ENCODE measurements at places on chromosomes 1 and 21. TPM values are rescaled to one million over a fixed set of nuclear protein-coding genes. Genes with fewer than 3 reads are reported as not detected.

- no peak for DNase-seq
Observed at GRCh38 chr1:200894712-200895442, at the start of gene INAVA. Gene INAVA, plus strand, starts transcription at chr1:200894900. Its CDS starts 3,501 bp downstream, at chr1:200898401.

CFHR2 gene
- total RNA-seq = not detected

GRCh38 chr1:4395676-4396075, 258.7 kb upstream of the AJAP1 start:
- DNase-seq = no peak

RXFP4 gene
- not detected for total RNA-seq

ASPM gene
- 30.0 TPM for total RNA-seq

DNA sequence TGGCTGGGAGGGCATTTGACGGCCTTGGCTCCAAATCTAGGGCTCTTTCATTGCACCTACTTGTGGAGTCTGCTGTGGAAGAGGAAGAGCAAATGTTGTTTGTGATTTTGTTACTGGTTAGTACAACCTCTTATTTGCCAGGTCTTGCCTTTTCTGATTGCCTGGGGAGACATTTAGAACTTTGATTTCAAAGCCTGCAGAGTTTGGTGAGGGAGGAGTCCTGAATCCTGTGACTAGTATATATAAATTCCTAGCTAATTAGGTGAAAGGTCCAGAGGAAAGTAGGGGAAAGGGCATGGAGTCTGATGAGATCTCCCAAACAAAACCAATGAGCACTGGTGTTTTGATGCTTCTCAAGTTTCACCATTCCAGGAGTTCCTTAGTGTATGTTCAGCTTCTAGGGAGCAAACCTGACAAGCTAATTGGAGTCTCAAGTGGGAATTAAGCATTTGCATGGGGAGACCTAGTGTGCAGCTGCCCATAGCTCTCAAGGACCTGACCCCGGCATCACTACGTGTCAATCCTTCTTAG, 5.1 kb upstream of the HMGCS2 start:
- no peak for DNase-seq

GRCh38 chr1:186680245-186681061, at the start of gene PTGS2:
Gene PTGS2, minus strand, starts transcription at chr1:186680423. Its CDS starts 133 bp downstream, at chr1:186680290.
- DNase-seq = peak; percentile 0

DNA sequence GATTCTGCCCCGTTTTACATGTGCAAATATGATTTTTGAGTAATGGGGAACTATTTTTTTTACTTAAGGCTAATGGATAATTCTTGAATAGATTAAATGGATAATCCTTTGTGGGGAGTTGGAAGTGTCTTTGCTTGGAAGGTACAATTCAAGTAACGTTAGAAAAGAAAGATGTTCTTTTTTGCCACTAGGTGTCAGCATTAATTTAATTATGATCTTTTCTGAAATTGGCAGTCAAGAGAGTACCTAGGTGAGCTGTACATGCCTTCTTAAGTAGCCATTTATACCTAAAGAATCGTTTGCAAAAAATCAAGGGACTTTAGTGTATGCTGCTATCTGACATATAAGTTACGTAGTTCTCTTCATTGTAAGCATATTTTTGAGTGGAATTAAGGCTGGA, 2.2 kb downstream of the FBXO28 start:
- DNase-seq = peak; percentile 85

DNA sequence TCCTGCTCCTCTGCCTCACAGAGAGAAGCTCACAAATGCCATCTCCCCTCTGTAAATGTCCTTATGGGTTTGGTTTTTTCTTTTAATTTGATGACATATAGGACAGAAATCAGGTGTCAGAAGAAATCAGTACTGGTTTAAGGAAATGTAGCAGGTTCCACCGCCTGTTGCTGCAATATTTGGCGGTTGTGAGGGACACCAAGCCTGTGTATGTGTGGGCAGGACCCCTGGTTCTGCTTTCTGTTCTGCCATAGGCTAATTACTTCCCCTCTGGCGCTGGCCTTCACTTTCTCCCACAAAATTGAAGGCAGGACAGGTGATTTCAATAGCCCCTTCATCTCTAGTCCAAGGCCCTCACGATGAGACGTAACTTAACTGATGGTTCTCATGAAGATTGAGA, 69.2 kb downstream of the PRDM2 start:
- DNase-seq = no peak

DNA sequence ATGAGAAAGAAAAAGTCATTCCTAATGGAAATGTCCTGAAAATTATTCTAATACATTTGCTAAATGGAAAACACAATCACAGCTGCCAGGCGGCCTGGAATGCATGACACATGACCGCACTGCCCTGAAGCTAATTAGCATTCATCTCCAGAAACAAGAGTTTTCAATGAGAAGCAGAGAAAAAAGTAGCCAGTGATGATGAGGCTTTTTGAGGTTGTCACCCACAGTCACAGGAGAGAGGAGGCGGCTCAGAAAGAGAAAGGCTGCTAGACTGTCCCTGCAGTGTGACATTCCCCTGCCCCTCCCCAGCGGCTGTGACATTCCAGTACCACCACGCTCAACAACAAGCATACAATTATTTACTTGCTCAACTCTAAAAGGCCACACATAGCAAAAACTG, 122.9 kb upstream of the KRTAP19-8 start:
- DNase-seq = no peak

GRCh38 chr1:52695627-52696026, 2.5 kb downstream of the COA7 start:
- no peak for DNase-seq

GRCh38 chr1:33222381-33222780, 33.9 kb upstream of the ZNF362 start:
- DNase-seq = no peak

TMPRSS15 gene
- total RNA-seq = 5.7 TPM

- no peak for DNase-seq
Observed at GRCh38 chr1:19373211-19374082, 61.3 kb downstream of the SLC66A1 start.

DNA sequence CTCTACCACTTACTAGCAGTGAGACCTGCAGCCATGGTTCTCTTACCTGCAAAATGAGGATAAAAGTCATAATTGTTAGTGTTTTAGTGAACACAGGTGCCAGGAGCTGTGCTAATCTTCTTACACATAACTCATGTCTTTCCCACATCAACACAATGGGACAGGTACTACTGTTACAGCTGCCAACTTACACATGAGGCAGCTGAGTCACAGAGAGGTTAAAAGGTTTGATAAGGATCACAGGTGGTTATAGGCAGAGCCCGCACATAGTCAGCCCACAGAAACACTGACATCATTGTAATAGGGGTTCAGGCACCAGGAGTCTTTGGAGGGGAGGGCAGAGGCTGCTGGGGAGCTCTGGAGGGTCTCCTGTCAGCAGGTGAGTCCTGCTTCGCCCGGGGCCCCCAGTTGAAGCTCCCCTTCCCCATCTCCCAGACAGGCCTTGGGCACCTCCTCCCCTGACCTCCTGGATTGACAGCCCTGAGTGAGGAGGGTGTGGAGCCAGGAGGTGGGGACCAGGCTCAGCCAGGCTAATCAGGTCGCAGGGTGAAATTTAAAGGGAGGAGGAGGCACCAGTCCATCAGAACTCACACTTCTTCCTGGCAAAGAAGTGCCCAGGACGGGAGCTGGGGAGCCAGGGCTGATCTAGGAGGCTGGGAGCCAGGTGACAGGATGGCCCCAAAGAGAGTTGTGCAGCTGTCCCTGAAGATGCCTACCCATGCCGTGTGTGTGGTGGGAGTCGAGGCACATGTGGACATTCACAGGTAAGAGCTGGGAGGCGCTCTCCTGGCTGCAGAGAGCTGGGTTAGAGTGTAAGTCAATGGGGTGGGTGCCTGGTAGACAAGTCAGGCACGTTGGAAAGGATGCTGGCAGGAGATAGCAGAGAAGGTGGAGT, at the start of gene PADI1:
Gene PADI1, plus strand, starts transcription at position 583 of the 895 bp plus-strand sequence. Its CDS starts 90 bp downstream, at position 673.
- no peak for DNase-seq
